ENCODE measurements at places on chromosomes 12 and 14. TPM values are rescaled to one million over a fixed set of nuclear protein-coding genes. Genes with fewer than 3 reads are reported as not detected.

GRCh38 chr12:45273717-45274271 is 57.9 kb downstream of the ANO6 start:
- peak; percentile 80 for DNase-seq
- H3K27me3 ChIP-seq: no peaks in the 10 kb centered on the region
- peaks cover 39% of the 10 kb centered on the region for H3K4me1 ChIP-seq

DNA sequence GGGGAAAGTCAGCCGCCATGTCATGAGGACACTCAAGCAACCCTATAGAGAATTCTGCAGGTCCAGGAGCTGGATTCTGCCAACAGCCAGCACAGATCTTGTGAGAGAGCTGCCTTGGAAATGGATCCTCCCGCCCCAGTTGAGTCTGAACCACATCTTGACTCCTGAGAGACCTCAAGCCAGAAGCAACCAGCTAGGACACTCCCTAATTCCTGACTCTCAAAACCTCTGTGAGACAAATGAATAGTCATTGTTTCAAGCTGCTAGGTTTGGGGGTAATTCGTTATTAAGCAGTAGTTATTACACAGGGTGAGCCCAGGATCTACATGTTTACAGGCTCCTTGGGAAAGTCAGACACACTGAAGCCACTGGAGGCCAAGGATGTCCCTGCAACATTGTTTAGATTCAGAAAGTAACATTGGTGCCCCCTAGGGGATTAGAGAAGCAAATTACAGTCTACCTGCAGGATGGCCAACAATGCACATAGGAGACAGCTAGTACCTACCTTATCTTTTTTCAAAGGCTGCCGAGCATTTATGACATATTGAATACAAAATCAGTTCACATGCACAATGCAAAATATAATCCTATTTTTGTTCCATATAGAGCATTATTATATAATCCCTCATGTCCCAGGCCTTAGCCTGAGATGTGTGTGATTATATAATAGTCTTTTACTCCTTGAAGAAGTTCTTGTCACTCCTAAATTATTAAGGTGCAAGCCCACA is 57.9 kb upstream of the FICD start:
- H3K27me3 ChIP-seq: no peaks in the 10 kb centered on the region
- no peaks in the 10 kb centered on the region for H3K36me3 ChIP-seq
- no peak for DNase-seq
- no peaks in the 10 kb centered on the region for H3K4me1 ChIP-seq
- no peak overlapping the region for H3K4me3 ChIP-seq

DNA sequence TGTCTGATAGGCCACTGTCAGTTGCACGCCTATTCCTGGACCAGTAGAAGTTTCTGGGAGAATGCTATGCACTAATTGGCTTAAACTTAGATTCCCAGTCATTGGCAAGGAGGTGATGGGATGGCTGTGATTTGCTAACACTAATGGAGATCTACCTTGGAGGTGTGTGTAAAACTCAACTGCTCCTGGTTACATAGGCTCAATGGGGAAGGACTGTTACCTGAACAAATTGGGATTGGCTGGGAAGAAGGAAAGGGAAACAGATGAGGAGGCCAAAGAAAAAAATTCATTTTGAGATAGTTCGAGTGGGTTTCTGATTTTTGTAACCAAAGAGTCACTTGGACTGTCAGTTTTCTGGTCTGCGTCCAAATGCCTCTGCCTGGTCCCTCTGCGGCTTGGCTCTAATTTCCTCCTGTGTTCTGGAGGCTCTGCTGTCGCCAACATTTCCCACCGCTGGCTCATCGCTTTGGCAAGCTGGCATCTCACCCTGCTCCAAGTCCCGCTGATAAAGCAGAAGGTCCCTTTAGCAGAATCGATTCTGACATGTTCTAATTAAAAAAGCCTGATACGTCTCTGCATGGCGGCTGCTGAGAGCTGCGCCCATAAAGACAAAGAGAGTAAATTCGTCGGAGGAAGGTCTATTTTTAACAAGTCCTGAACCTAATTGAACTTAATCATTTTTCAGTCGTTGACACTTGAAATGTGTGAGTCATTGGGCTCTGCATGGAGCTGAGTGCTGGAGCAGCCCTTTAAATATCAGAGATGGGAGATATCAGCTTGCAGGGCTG is 2.0 kb upstream of the CCDC63 start:
- H3K27ac ChIP-seq: peak overlapping the region; percentile 62
- no peak overlapping the region for H3K4me3 ChIP-seq
- H3K27me3 ChIP-seq: no peaks in the 10 kb centered on the region
- H3K4me1 ChIP-seq: no peaks in the 10 kb centered on the region

The NPFF gene
- not detected for total RNA-seq

The MAP4K5 gene
- 37.5 TPM for total RNA-seq

The CPNE6 gene
- 0.24 TPM for total RNA-seq

The TRPV4 gene
- total RNA-seq: 0.59 TPM

The ZC2HC1C gene
- 10.5 TPM for total RNA-seq

Measured in right atrium auricular region (tissue), 2 donors.